Esophagus muscularis mucosa (tissue), 4 donors: ENCODE measurements at places on chromosomes 16 and 17. TPM values are rescaled to one million over a fixed set of nuclear protein-coding genes. Genes with fewer than 3 reads are reported as not detected.

TEKT5 gene
- total RNA-seq: not detected

MILR1 gene
- total RNA-seq: 4.2 TPM

DNA sequence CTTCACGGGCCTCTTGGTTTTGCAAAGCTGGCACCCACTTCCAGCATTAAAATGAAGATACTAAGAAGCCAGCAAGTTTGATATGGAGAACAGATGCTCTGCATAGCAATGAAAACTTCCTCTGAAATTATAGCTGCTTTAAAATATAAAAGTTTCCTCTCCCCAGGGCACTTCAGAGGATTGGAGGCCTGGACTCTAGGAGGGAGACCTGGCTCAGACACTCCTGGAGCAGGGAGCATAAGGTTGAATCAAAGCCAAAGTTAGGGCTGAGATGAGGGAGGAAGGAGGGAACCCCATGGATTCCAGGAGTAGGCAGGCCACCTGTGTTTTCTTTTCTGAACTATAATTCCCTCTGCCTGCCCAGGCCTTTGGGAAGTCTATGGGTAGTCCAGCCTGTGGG is 176.0 kb upstream of the RPL38 start:
- H3K27me3 ChIP-seq: no peaks in the 10 kb centered on the region
- no peak for DNase-seq
- no peak overlapping the region for H3K27ac ChIP-seq
- H3K4me3 ChIP-seq: no peak overlapping the region

DNA sequence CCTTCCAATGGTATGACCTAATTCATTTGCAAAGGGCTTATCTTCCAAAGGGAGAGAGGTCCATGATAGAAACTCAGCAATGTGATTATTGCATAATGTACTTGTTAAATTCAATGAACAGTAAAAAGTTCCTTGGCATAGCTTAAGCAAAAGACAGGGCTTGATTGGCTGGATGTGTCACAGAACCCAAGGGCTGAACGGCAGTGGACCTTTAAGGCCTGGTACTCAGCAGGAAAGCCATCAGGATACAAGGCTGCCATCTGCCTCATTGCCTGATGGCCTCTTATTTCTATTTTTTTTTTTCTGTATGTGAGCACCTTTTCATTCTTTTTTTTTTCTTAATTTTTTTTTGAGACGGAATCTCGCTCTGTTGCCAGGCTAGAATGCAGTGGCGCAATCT is 208.9 kb upstream of the WSCD1 start:
- H3K4me3 ChIP-seq: no peak overlapping the region
- H3K27ac ChIP-seq: no peak overlapping the region

DNA sequence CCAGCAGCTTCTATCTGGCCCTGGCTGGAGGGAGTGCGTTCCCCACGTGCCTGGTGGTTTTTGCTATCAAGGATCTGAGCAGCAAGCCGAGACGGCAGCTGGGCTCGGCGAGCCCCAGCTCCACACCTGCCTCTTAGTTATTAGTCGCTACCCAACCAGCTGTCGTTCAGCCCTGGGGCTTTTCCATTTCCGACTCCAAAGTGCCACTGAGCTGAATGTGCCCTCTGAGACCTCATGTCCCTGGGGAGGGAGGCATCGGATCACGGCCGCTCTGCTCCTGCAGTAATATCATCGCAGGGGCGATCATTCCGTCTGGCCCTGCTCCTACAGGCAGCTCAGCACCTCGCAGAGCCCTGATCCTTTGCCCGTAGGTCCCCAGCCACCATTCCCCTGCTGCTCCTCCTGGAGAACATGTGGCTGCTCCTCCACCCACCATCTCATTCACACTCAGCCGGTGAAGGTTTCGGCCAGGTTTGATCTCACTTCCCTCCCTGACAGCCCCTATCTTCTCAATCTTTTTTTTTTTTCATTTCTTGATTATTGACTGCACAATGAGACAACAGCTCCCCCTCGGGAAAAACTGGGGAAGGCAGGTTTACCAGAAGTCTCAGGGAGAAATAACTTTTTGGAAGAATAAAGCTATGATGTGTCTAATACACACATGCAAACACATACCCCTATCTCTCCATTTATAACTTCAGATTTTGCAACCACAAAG is 86.7 kb downstream of the ZFHX3 start:
- no peaks in the 10 kb centered on the region for H3K4me1 ChIP-seq
- H3K27me3 ChIP-seq: no peaks in the 10 kb centered on the region
- H3K27ac ChIP-seq: no peak overlapping the region
- H3K4me3 ChIP-seq: no peak overlapping the region
- H3K36me3 ChIP-seq: peaks cover 33% of the 10 kb centered on the region

- H3K4me3 ChIP-seq: no peak overlapping the region
- H3K36me3 ChIP-seq: no peaks in the 10 kb centered on the region
- no peak overlapping the region for H3K27ac ChIP-seq
- H3K4me1 ChIP-seq: peaks cover 20% of the 10 kb centered on the region
These were observed 140.0 kb downstream of the IRF8 start for GRCh38 chr16:86038926-86039310.

TOP2A gene
- under 0.01 TPM for total RNA-seq

- H3K4me1 ChIP-seq: no peaks in the 10 kb centered on the region
- no peak for DNase-seq
- no peaks in the 10 kb centered on the region for H3K36me3 ChIP-seq
- H3K27me3 ChIP-seq: no peaks in the 10 kb centered on the region
These were observed 16.3 kb downstream of the HS3ST4 start for GRCh38 chr16:25707982-25708583.

DNA sequence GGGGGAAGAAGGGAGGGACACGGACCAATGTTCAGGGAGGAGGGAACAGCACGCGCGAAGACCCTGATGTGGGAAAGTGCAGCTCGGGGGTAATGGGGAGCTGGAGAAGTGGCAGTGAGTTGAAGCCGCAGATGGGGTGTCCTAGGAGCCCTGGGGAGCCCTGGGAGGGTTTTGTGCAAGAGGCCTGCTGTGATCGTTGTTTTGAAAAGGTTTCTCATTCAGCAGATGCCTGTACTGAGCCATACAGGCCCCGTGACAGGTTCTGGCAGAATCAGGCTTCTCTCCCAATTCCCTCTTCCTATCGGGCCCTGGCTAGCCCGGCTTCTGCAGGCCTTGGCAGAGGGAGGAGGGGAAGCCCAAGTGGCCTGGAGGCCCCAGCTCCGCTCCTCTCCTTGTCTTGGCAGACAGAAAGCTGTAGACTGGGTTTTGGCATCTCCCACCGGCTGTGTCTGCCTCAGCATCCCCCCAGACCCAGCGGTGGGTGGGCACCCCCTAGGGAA is 38.4 kb upstream of the EMP2 start:
- DNase-seq: no peak
- H3K27ac ChIP-seq: no peak overlapping the region
- H3K36me3 ChIP-seq: no peaks in the 10 kb centered on the region
- peaks cover 28% of the 10 kb centered on the region for H3K27me3 ChIP-seq
- no peak overlapping the region for H3K4me3 ChIP-seq
- H3K4me1 ChIP-seq: peaks cover 22% of the 10 kb centered on the region

GRCh38 chr16:85587762-85588556 is 25.2 kb upstream of the GSE1 start:
- H3K27ac ChIP-seq: no peak overlapping the region
- H3K4me1 ChIP-seq: peaks cover 10% of the 10 kb centered on the region
- no peak overlapping the region for H3K4me3 ChIP-seq
- no peak for DNase-seq
- no peaks in the 10 kb centered on the region for H3K27me3 ChIP-seq

KRTAP2-3 gene
- not detected for total RNA-seq

- no peak for DNase-seq
- no peaks in the 10 kb centered on the region for H3K4me1 ChIP-seq
- no peak overlapping the region for H3K4me3 ChIP-seq
These were observed 195.0 kb upstream of the ELAC2 start for GRCh38 chr17:13212860-13213259.

DNA sequence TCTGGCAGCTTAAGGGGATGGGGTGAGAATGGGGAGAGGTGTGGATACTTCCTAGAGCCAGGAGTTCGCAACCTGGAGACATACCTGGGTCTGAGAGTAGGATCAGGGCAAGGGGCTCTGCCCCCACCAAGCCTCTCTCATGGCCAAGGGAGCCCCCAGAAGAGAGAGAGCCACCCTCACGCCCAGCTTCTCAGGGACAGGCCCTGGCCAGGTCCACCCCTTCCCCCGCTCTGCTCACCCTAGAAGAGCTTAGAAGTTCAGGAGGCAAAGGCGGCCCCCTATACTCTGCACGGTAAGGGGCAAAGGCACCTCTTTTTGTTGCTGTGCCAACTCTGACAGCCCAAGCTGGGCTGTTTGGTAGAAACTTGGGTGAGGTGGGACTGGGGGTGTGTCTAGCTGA is 69.3 kb upstream of the TMEM97 start:
- no peak overlapping the region for H3K27ac ChIP-seq
- H3K36me3 ChIP-seq: no peaks in the 10 kb centered on the region
- H3K4me3 ChIP-seq: no peak overlapping the region
- no peak for DNase-seq
- peaks cover 24% of the 10 kb centered on the region for H3K27me3 ChIP-seq

DNA sequence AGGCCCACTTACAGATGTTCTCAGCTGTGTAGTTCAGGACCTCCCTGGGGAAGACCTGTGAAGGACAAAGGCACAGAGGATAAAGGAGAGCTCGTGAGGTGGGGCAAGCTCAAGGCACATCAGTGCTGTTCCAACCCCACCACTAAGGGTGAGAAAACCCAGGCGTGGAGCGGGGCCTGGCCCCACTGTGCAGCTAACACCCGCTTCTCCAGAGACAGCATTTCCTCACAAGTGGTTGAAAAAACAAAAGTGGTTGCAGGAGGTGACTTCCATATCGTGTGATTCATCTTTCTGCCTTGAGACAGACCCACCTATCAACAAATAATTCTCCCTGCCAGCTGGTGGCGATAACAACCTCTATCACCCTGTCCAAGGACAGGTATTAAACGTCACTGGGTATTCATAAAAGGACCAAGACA is 30.0 kb downstream of the SNN start:
- H3K27ac ChIP-seq: no peak overlapping the region
- H3K27me3 ChIP-seq: no peaks in the 10 kb centered on the region
- no peak for DNase-seq
- no peak overlapping the region for H3K4me3 ChIP-seq

TERB1 gene
- not detected for total RNA-seq

DNA sequence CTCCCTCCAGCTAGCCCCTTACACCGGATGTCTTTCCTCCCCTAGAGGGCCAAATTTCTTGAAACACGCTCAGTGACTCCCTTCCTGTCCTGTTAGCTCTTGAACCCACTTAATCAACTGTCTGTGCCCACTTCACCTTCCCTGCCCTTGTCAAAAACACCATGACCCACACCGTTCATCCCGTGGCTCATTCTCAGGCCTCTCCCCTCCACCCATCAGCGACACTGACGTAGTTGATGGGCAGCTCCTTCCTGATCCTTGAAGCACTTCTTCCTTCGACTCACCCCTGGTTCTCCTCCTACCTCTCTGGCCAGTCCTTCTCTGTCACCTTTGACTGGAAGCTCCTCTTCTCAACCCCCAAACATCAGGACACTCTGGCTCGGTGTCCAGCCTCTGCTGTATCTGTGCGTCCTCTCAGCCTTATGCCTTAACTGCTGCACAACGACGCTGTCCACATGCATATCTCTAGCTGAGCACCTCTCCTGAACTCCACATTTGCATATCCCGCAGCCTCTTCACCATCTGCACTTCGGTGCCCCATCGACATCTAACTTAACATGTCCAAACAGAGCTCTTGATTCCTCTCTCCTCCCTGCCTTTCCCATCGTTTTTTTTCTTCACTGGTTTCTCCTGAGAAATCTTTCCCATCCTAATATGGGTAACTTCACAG is 39.3 kb upstream of the CCDC182 start:
- H3K27ac ChIP-seq: no peak overlapping the region
- H3K27me3 ChIP-seq: peaks cover 13% of the 10 kb centered on the region
- H3K4me1 ChIP-seq: peaks cover 20% of the 10 kb centered on the region
